ENCODE measurements at places on chromosomes 16 and 17.

DNA sequence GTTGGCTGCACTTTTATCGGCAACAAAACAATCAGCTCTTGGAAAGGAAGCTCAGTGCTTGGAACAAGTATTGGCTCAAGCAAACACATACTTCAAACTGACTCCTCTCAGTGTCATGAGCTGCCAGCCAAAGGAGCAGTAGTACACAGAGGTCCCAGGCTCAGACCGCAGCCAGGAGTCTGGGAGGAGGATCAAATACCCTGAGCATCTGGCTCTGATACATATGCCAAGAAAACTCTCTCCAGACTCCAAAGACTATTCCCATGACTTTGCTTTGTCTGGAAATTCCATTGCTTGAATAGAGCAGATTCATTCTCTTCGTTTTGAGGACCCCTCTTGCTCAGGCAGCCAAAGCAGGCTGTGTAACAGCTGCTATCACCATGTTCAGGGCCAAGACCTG, 501.6 kb upstream of the PSMD7 start:
- no peak for DNase-seq

- no peak for DNase-seq
Observed at GRCh38 chr17:48997827-48998586, 822 bp downstream of the IGF2BP1 start.

- no peak for DNase-seq
Observed at GRCh38 chr17:35879773-35880654, at the start of gene CCL5. Gene CCL5, minus strand, starts transcription at chr17:35880360.

- no peak for DNase-seq
Observed at GRCh38 chr16:12340151-12340733, 363.7 kb downstream of the SNX29 start.

DNA sequence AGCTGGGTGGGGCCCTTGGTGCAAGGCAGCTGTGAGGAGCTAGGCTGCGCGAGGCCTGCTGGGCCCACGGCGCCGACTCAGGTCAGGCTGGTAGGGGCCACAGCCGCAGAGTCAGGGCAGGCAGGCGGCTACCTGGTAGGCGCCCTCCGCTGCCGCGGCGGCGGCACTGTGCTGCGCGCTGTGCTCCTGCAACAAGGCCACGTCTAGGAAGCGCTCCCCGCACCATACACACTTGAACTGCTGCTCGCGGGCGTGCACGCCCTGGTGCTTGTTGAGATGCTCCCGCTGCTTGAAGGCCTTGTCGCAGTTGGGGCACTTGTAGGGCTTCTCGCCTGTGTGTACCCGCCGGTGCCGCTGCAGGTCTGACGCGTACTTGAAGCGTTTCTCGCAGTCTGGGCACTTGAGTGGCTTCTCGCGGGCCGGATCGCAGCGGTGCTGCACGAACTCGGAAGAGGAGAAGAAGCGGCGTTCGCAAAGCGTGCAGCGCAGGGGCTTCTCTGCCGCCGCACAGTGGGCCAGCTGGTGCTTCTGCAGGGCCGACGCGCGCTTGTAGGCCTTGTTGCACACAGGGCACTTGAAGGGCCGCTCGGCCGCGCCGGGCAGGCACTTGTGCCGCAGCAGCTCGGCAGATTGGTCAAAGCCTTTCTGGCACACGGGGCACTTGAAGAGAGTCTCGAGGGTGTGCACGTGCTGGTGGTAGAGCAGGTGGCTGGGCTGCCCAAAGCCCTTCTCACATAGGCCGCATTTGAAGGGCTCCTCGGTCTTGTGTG, 3.9 kb downstream of the ZNF319 start:
- no peak for DNase-seq

DNA sequence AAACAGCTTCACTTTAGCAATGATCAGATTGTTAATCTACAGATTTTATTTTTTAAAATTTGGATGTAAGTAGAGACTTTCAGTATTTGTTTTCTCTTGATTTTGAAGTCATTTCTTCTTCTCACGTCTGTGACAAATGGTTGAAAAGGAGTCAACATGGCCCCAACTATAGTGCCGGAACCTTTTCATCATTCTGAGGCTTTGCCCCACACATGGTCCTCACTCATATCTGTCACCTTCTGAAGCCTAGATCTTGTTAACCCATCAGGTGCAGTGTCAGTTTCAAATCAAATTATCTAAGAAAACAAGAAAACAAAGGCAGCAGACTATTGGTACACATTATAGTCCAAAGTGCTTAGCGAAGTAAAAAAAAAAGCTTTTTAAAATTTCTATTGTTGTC, 124.1 kb downstream of the TRIM37 start:
- DNase-seq, result no peak

DNA sequence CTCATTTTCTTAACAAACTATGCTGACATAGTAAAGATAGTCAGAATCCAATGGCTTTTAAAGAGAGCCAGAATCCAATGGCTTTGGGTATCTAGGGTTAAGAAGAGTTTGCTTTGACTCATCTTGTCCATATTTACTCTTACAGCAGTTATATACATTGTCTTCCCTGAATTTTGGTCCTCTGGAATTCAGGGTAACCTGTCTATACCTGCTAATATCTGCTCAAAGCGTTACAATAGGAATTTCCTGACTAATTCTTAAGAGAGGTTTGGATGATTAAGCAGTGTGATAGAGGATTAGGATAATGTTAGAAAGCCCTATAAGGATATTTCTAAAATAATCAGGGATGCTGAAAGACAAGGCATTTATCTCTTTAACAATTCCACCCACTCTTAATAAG, 2.0 kb upstream of the CDH8 start:
- DNase-seq, result no peak

GRCh38 chr16:66682271-66682670, 14.3 kb downstream of the CMTM4 start:
- DNase-seq, result no peak

- peak; percentile 94 for DNase-seq
Observed at GRCh38 chr17:17568772-17569195, 22.7 kb downstream of the PEMT start.

- no peak for DNase-seq
Observed at GRCh38 chr17:74394275-74394950, 27.1 kb downstream of the GPR142 start.

- no peak for DNase-seq
Observed at GRCh38 chr16:58417035-58417434, 24.8 kb downstream of the GINS3 start.

DNA sequence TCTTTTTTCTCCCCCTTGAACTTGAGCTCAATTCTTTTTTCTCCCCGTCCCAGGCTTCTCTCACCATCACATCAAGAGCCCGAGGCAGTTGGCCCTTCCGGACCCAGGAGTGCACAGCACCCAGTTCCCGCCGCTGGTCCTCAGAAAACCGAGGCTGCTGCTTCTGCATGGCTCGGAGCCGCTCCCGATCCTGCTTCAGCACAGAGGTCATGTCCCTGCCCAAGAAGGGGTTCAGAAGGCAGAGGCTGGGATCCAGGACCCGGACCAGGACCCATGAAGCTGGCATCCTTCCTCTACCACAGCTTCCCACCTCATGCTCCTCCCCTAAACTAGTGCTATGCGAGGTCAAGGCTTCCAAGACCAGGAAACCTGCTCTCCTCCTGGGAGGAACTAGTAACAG, 10.5 kb downstream of the PER1 start:
- DNase-seq, result no peak

GRCh38 chr17:42843358-42843934, 934 bp upstream of the AOC2 start:
- peak; percentile 41 for DNase-seq

DNA sequence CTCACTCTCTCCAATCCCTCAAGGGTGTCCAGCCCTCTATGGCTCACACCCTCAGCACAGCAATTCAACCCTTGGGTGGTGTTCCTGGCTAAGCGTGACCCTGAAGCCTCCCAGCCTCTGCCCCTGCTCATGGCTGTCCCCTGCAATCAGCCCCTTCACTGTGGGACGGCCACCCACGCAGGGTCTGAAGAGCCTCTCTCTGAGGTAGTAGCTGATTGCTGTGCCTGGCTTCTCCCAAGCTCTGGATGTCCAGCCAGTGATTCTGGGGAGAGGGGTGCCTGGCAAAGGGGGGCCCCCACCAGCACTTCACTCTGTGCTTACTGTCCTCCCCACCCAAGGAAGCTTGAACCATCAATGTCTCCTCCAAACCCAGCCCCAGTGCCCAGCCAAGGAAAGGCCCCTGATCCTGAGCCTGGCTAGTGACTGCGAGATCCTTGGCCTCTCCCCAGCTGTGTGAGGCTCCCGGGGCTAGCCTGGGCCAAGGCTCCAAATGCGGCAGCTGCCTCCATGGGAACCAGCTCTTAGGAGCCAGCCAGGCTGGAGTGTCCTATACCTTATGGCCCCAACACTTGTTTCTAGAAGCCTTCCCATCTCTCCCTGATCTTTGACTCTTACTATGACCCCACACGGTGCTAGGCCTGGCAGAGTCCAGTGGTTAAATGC, 9.9 kb downstream of the MTSS2 start:
- no peak for DNase-seq

- no peak for DNase-seq
Observed at GRCh38 chr16:49414671-49415070, 41.1 kb downstream of the C16orf78 start.

- DNase-seq, result no peak
Observed at GRCh38 chr16:83021045-83021444, 394.3 kb downstream of the CDH13 start.

DNA sequence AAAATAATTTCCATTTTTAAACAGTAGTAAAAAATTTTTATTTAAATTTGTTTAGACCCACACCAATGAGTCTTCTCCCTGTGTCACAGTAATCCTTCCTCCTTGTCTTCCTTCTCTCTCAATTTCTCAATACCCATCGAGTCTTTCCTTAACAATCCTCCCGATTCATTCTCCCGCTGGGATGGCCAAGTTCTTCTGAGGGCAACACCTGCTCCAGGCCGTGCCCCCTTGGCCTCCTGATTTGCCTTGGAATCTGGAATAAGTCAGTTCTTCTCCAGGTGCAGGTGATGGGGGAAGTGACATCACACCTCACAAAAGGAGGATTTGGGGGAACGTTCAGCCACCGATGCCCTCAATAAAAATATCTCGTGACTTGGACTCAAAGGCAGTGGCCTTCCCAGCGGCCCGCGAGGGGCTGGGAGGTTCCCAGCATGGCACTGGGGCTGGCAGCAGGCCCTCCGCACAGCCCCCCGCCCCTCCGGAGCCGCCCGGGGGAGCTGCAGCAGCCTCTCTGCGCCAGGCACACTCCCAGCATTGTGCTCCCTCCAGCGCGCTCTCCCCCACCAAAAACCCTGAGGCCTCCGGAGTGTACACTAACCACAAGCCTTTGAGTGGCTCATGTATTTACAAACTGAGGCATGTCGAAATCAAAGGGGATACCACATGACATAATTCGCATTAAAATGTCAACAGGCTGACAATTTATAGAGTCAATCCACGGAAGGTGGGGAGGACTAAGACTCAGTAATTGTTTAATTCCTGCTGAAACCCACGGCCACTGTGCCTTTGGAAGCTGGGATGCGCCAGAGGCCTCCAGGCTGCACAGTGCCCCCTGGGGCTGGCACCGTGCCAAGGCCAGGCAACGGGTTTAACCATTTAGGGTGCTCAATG, 120.5 kb downstream of the ZFHX3 start:
- no peak for DNase-seq

DNA sequence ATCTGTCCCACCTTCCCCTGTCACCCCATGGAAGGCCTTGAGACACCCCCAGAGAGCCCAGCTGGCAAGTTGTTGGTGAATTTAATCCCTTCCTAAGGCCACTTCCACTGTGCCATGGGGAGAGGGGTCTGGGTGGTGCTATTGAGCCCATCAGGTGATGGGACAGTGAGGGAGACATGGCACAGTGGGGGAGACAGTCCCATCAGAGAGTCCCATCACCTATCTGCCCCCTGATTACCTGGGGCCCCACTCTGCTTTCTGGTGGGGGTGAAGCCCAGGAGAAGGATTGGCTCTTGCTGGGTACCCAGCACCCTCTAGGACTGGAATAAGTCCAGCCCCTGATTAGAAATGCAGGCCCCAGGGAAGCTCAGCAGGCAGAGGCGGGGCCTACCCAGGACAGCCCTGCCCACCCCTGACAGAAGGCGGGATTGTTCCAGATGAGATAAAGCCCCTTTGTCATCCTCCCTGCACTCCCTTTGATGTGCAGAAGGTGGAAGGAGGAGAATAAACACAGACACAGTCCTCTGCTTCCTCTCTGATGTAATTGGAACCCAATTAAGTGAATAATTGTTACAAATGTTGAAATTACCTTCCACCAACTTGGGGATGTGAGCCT, 18.9 kb downstream of the TMEM132E start:
- no peak for DNase-seq

DNA sequence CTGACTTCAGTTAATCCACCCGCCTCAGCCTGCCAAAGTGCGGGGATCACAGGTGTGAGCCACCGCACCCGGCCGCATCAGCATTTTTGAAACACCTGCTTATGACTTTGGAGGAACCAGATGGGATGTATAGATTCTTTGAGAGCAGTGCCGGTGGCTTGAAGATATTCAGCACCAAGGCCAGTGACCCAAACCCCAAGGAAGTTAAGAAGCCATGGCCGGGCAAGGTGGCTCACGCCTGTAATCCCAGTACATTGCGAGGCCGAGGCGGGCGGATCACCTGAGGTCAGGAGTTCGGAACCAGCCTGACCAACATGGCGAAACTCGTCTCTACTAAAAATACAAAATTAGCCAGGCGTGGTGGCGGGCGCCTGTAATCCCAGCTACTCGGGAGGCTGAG, 43.9 kb downstream of the TRARG1 start:
- DNase-seq, result no peak

- no peak for DNase-seq
Observed at GRCh38 chr17:55466671-55467070, 44.6 kb downstream of the SMIM36 start.

GRCh38 chr16:49788572-49788971, 67.3 kb downstream of the ZNF423 start:
- no peak for DNase-seq

DNA sequence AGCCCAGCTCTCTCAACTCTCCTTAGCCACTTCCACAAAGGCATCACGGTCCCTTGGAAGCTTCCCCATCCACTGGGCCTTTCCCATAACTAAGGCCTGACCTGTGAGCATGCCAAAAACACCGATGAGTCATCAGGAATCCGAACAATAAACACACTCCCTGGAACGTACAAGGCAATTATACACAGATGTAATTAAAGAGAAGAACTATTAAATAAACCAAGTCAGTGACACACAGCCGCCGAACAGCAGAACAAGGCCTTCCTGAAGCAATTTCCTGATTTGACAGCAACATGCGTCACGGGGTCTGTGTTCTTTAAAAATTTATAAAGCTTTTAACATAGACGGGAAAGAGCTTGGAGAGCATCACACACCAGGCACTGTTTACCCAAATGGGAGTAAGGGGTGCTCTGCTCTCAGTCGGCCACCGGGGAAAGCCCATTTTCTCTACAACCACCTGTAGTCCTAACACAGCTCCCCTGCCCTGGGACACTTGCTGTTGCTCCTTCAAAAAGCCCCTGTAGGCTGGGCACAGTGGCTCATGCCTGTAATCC, 29.4 kb downstream of the COG7 start:
- DNase-seq, result no peak

All from 8988T (cell line).